GM23248 (cell line): ENCODE measurements at places on chromosomes 7 and 10. TPM values are rescaled to one million over a fixed set of nuclear protein-coding genes. Genes with fewer than 3 reads are reported as not detected.

WNT2 gene
- polyA plus RNA-seq, result 2.6 and 2.8 TPM in 2 replicates

HOXA1 gene
- 1.6 and 1.8 TPM in 2 replicates for polyA plus RNA-seq

ENTPD1 gene
- polyA plus RNA-seq, result 0.29 and 0.35 TPM in 2 replicates

GJD4 gene
- polyA plus RNA-seq, result not detected in 2 replicates

PDGFA gene
- 4.7 and 5.1 TPM in 2 replicates for polyA plus RNA-seq

USP54 gene
- polyA plus RNA-seq, result 4.0 and 6.8 TPM in 2 replicates

NOS3 gene
- polyA plus RNA-seq, result 0.61 and 0.83 TPM in 2 replicates

SEMA4G gene
- polyA plus RNA-seq, result 0.44 and 1.1 TPM in 2 replicates

SPDYE6 gene
- polyA plus RNA-seq, result 0.19 TPM in 1 of 2 replicates, not detected in the other

CDNF gene
- 1.0 and 1.3 TPM in 2 replicates for polyA plus RNA-seq

PAOX gene
- polyA plus RNA-seq, result 4.5 TPM in 2 replicates

UBN2 gene
- 1.0 and 1.2 TPM in 2 replicates for polyA plus RNA-seq

WDFY4 gene
- 0.05 TPM in 1 of 2 replicates, not detected in the other for polyA plus RNA-seq
